Stimulated activated CD4-positive, alpha-beta T cell treated with anti-CD3 and anti-CD28 coated beads, Interleukin-2, amount 100 ng/mL, for 24 hours (primary cell): ENCODE measurements at places on chromosomes 12 and 14.

DNA sequence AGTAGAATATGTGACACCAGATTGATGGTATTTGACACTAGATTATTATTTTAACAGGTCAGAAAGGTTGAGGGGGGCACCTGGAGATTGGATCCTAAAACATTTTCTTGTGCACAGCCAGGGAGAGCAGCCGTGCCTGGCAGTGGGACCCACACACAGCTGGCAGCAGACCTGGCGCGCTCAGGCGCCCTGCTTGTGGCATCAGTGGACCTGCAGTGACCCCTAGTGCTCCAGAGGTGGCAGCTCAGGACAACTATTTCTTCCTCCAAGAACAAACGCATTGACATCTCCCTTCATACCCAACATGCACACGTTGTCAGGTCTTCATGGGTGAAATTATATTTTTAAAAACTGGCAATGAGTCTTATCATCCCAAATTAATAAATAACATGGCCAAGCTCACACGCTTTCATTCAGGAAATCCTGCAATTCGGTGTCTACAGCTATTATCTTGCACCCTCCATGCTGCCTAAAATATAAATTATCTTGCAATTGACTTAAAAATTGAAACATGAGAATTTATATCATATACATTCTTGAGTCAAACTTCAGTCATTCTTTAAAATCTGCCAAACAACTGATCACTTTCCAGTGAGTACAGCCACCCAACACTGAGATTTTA lies 7.7 kb upstream of the TMEM132D start:
- DNase-seq, result no peak

DNA sequence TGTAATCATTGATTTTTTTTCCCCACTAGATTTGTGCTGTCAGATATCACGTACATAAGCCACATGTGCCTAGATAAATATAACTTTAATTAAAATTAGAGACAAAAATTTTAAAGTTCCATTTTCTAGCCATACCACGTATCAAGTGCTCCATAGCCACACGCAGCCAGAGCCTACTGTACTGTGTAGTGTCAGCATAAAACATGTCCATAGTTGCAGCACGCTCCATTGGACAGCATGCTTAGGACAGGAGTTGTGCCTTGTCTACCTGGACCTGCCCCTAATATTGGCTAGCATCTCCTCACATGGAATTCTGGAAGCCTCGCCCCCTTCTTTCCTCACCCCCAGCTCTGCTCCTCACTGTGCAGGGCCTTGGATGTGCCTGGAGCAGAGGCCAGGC lies 116.5 kb downstream of the SRGAP1 start:
- no peak for DNase-seq

DNA sequence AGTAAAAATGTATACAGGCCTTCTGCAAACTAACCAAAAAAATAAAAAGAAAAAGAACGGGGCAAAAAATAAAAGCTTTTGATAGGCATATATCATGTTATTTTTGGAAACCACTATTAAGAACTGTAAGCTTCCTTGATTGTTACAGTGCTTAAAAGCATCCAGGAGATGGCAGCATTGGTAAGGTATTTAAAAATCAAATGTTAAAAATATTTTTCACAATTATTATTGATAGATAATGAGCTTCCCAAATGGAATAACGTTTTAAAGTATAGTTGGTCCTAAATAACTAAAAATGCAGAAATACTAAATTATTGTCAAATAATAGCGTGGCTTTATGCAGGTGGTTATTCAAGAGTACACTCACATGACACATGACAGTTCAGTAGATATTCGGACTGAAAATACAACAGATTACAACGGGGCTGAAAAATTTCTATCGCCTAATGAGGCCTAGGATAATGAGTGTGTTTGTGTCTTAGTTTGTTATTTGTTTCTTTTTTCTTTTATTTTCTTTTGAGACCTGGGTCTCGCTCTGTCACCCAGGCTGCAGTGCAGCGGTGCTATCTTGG lies 127.2 kb upstream of the ATF7IP start:
- no peak for DNase-seq

DNA sequence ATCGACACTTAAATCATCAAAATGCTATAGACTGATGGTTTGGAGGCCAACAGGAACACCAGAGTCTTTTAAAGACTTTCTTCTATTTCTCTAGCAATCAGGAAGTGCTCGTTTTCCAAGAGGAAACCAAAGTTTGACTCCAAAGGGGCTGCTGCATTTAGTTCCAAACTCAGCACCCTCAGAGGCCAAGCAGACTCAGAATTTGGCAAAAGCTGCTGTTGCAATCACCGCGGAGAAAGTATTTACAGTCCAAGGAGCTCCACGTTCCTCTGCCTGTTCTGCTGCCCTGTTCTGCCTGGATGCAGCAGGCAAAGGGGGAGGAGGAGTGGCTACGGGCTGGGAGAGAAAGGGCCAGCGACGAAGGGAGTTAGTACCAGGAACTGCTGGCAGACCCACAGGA lies 325.1 kb downstream of the BCL11B start:
- no peak for DNase-seq

GRCh38 chr12:104877103-104877705 lies 80.9 kb downstream of the SLC41A2 start:
- DNase-seq, result peak; percentile 27

DNA sequence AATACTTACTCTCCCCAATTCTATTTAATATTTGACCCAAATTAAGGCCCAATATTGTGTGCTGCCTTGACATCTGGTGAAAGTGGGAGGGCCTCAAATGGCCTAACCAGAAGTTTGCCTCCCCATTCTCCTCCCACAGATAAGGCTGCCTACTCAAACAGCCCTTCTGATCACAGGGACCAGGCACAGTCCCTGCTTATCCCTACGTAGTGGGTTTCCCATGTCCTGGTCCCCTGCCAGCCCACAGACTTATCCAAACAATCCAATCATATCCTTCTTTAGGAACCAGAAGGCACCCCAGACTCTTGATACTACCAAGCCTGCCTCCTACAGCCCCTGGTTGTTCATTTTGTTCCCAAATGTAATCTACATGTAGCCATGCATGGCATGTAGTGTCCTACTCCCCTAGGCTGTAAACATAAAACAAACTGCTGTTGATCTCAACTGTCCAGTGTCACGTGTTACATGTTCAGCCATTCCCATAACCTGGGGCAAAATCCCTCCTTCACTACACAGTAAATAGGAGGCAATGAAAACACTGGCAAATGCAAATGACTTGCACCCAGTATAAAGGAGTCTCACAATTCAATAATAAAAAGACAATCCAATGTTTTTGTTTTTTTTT lies 49.3 kb downstream of the EEA1 start:
- DNase-seq, result no peak

DNA sequence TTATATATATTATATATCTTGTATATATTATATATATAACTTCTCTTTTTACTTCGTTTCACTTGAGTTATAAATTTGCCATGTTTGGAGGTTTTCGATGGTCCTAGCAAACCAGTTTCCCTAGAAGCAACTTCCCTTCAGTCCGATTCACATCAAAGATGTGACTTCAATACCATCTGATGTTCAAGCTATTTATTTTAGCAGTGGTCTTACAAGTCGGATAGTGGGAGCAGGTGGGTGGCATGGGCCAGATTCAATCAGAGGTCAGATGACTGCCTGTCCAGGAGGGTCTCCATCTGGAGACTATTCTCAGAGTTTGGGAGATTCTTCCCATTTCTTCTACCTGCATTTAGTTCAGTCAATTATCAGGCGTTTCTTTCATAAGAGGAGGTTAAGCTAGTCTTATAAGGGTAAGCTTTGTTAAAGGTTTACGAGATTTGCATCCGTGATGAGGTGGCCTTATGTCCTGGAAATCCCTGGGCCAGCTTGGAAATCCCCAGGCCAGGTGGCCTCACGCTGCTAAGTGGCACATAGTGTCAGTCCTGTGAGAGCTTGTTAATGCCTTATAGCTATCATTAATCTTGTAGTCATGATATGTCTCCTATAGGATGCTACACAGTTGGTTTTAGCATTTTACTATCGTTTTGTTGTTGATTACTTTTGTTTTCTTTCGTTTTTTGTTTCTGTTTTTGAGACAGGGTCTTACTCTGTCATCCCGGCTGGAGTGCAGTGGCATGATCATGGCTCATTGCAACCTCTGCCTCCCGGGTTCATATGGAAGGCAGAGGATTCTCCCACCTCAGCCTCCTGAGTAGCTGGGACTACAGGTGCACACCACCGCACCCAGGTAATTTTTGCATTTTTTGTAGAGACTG lies 145.8 kb downstream of the BICD1 start:
- no peak for DNase-seq

GRCh38 chr14:68854421-68854820 lies 61.6 kb upstream of the ZFP36L1 start:
- no peak for DNase-seq

DNA sequence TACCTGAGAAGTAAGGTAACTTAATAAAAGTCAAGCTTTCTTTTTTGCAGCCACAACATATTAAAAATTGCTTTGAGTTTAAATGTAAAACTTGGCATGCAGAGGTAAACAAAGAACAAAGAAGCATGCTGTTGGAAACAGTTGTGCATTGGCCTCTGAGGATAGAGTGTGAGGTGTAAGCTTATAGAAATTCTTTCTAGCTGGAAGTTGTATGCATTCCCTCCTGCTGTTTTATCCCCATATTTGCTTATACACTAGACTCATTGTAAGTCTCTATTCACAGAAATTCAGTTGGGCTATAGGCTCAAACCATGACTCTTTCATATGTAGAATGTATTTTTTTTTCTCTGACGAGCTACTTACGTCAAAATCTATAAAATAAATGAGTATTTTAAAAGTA lies 316.3 kb downstream of the SLC6A15 start:
- DNase-seq, result no peak

DNA sequence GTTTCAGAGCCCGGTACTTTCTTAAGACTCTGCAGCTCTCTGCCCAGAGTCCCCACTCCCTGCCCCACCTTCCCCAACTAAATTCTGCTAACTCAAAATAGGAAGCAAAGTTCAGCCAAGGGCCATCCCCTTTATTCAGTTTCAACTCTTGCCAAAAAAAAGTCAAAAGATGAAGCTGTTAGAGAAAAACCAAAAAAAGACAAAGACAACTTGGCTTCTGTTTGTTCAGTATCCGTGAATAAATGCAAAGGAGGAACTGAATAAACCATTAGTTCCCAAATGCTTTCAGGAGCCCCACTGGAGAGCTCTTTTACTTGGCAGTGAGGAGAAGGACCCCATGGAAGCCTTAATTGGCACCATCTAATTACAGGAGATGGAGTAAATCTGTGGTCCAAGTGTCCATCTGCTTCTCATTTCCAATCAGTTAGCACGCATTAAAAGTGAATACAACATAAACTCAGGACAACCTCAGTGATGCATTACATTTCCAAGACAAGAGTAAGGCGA lies 155.4 kb upstream of the GZMB start:
- no peak for DNase-seq

- DNase-seq, result no peak
Observed at GRCh38 chr12:27193854-27194544, 50.1 kb upstream of the STK38L start.

- DNase-seq, result no peak
Observed at GRCh38 chr12:52029685-52030084, 21.6 kb upstream of the NR4A1 start.

DNA sequence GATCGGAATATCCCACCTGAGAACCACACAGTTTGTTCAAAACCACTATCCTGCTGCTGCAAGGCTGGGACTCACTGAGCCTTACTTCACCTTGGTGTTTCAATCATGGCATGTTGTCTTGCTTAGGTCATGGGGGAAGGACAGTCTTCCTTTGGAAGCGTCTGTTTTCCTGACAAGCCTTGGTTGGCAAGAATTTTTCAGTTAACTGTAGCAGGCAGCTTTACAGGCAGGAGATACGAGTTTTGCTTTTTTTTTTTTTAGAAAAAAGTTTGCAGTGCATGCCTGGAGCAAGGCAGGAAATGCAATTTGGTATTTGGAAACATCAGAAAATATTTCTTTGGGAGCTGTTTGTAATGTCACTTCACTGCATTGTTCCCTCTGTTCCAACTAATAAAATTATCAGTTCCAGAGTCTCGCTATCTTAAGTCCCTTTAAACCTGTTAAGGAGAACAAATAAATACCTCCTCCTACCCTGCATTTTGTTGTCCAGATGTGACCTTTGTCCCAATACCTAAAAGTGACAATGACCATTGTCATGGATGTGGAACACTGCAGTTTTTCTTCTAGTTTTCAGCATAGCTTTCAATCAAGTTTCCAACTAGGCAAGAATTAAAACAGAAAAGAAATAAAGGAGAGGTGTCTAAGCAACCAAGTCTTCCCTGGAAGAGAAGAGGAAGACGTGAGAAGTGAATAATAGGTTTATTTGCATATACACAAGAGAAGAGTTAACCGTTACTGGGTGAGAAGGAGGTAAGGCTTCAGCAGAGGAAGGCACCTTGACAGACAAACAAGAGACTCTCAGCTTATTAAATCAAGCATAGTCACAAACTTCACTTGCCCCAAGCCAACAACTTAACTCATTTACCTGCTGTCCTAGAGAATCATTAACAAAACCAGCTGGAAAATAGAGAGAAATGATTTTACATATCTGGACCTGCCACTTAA lies 71.4 kb upstream of the ACTN1 start:
- no peak for DNase-seq
